ENCODE measurements at places on chromosomes 1 and 21.
A peak's percentile ranks its signal among the peaks of the same experiment; 100 is the strongest.

- DNase-seq: no peak
Observed at GRCh38 chr1:86478416-86479156, 9.9 kb downstream of the CLCA1 start.

- no peak for DNase-seq
Observed at GRCh38 chr1:41359211-41360073, 1.8 kb upstream of the FOXO6 start.

- DNase-seq: no peak
Observed at GRCh38 chr1:10968411-10968826, 44.0 kb upstream of the TARDBP start.

- DNase-seq: no peak
Observed at GRCh38 chr1:97636941-97637340, 283.9 kb downstream of the DPYD start.

- no peak for DNase-seq
Observed at GRCh38 chr21:34582506-34583150, 32.3 kb downstream of the RCAN1 start.

DNA sequence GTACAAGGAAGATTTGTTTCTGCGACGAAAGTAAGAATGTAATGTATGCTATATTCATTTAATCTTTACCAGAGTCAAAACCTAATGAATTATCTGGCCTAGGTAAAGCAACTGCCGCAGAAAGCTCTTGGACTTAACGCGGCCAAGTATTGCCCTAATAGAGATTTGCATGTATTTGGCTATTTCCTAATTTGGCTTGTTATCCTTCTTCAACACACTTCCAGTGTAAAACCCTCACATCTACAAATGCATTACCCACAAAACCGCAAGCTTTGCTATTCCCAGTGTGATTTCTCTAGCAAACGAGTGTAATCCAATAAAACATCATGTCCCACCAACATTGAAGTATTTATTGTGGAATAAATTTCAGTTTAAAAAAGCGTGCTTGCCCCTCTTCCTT lies 123.8 kb upstream of the LMO4 start:
- DNase-seq: no peak

- DNase-seq: no peak
Observed at GRCh38 chr1:163844459-163844858, 522.7 kb downstream of the NUF2 start.

GRCh38 chr1:102776071-102776470 lies 332.3 kb downstream of the COL11A1 start:
- DNase-seq: no peak

- DNase-seq: no peak
Observed at GRCh38 chr21:45576838-45577737, 34.8 kb upstream of the SLC19A1 start.

DNA sequence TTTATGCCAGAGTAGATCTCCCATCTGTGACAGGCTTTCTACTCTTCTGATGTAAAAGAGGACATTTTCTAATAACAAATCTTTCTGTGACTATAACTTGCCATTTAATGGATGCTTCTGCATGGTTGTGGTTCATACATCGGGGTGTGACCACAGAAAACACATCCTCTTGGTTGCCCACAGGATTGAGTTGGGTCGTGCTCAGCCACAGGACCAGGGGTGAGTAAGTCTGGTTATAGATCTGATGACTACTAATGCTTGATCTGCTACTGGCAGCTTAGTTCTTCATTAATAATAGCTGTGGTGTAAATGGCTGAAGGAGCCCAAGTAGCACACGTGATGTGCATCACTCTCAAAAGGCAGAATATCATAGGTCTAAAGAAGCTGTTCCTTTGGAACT lies 328.2 kb downstream of the RWDD3 start:
- no peak for DNase-seq

DNA sequence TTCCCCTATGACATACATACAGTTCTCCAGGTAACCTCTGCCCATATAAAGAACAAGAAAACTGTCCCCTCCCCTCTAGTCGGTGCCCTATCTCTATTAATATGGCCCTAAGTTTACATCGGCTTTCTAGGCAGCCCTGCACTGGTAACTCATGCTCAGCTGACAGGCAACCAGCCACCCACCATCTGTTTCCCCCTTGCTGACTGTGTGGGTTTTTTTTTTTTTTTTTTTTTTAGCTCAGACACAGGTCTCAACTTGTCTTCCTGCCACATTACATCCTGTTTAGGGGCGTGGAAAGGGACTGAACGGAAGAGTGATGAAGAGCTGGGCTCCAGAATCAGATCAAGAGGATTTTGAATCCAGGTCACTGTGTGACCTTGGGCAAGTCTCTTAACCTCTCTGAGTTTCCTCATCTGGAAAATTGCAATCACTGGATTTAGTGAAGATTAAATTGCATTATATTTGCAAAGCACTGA lies 14.0 kb downstream of the LAPTM5 start:
- peak; percentile 53 for DNase-seq

- no peak for DNase-seq
Observed at GRCh38 chr1:93021539-93022134, 57.4 kb upstream of the MTF2 start.

GRCh38 chr1:26353976-26354820 lies at the start of gene CRYBG2:
CRYBG2 (minus strand) TSS chr1:26354130; CDS start chr1:26346657, 7,473 bp downstream.
- DNase-seq: no peak

DNA sequence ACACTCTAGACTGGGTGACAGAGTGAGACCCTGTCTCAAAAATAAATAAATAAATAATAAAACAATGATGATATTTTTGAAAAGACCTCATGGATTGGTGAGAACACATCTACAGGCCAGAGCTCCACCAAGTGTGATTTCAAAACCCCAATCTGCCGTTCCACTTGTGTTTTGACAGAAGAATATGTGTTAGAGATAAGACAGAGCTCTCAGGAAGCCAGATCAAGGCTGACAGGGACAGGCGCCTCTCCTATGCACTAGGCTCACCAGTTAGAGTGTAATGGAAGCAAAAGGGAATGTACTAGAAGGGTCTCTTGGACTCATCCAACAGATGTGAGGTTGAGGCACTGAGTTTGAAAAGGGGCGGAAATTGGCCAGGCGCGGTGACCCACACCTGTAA lies 110.7 kb upstream of the ERRFI1 start:
- no peak for DNase-seq

- no peak for DNase-seq
Observed at GRCh38 chr1:5613900-5614299, 378.3 kb downstream of the NPHP4 start.

DNA sequence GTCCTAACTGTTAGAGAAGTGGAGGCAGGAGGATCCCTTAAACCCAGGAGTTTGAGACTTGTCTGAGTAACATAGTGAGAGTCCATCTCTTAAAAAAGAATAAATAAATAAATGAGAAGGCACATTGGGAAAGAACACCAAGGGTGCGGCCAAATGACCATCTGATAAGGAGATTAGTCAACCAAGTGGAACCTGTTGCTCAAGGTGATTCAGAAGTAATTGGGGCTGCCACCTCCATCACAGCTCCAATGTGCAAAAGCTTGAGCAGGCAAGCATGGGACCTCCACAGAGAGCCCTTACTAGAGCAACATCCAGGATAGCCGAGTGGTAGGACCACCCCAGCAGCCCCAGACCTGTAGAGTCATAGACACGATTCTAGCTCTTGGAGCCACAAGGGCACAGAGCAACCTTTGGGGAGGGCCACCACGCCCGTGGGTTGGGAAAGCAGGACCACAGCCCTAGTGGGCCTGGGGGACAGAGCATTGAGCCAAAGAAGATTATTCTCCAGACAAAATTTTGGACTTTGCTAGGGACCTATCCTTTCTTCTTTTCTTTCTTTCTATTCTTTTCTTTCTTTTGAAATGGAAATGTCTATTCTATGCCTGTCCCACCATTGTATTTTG lies 40.9 kb downstream of the KCNK1 start:
- no peak for DNase-seq

GRCh38 chr1:58966103-58966916 lies 182.5 kb upstream of the JUN start:
- DNase-seq: no peak

GRCh38 chr1:38896169-38896568 lies 14.8 kb upstream of the GJA9 start:
- no peak for DNase-seq

GRCh38 chr1:162570718-162571117 lies 9.2 kb downstream of the UAP1 start:
- DNase-seq: no peak

DNA sequence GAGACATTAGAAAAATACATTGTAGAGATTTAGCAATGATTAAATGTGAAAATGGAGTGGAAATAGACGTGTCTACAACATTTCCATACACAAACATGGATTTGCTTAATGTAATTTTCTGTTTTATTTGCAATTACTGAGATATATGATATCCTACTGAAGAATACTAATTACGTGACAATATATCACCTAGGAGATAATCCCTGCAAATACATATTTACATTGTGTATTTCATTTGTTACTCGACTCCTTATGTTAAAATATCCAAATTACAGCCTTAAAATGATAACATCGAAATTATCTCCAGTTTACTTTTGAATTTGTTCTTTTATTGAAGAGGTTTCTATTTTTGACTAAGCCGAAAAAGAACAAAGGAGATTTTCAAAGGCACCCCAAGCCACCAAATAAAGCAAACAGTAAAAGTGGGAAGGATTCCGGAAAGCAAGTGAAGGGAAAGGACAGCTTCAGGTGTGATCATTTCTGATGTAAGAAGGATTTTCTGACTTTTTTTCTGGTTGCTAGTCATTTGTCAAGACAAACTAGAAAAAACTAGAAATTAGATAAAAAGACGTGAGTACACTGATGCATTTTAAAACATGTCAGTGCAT lies 7.9 kb downstream of the LHX4 start:
- DNase-seq: no peak

DNA sequence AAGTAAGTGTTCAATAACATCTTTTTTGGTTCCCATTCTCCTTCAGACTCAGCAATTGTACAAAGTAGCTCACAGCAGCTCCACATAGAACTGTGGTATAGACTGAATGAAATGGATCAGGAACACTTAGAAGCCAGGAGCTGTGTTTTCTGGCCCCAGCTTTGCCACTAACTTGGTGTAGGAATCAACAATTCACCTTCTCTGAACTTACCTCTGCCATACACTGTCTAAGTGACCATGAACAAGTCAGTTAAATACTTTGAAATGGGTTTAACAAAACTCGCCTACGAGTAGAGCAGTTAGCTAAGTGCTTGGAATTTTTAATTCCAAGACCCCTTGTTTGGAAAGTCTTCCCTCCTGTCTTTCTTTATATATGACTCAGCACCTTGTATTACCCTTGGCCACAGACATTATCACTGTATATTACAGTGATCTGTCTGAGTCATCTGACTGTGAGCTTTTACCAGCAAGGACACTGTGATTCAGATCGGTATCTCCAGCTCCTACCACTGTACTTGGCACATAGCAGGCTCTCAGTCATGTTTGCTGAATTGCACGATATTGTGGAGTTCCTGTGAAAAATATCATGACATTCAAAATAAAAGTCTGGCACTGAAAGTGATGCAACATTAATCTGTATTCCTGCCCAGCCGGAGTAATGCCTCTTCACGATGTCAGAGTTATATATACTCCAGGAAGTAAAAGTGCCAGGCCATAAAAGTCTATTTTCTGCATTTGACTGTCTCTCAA lies 101.7 kb upstream of the BEND5 start:
- DNase-seq: no peak

- no peak for DNase-seq
Observed at GRCh38 chr1:221778535-221779142, 36.8 kb upstream of the DUSP10 start.

- DNase-seq: no peak
Observed at GRCh38 chr1:228868731-228869024, 133.4 kb downstream of the RHOU start.

- DNase-seq: no peak
Observed at GRCh38 chr1:160179336-160179735, 11.0 kb upstream of the CASQ1 start.

DNA sequence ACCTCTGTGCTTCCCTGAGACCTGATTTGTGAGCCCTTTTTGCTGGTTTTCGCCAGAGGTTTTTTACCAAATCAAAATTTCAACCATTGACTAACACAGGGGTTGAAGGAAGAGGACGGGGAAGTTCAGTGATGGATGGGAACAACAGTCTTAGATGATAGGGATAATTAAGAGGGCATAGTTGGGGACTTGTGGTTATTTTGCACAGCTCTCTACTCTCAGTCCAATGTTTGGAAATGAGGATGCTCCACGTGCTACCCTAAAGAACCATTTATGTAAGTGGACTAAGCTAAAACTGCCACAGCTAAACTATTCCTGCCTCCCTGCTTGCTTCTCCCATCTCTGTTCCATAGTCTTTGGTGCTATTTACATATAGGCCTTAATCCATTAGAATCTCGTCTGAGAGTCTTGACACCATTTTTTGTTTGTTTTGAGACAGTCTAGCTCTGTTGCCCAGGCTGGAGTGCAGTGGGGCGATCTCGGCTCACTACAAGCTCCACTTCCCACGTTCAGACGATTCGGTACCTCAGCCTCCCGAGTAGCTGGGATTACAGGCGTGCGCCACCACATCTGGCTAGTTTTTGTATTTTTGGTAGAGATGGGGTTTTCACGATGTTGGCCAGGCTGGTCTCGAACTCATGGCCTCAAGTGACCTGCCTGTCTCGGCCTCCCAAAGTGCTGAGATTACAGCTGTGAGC lies 684 bp upstream of the MCL1 start:
- no peak for DNase-seq

DNA sequence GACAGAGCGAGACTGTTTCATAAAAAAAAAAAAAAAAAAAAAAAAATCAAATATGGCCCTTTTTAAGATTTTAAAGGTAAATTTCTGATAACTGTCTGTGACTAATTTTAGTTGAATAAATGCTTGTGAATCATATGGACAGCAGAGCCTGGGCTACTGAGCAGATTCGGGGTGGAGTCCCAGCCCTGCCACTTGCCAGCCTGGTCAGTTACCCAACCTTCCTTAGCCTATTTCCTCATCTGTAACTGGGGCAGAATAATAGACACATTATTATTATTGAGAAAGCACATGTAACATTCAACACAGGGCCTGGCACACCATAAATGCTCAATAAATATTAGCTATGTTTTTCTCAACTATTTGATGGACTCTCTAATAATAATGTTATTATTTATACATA lies 11.2 kb upstream of the H3-3A start:
- no peak for DNase-seq

DNA sequence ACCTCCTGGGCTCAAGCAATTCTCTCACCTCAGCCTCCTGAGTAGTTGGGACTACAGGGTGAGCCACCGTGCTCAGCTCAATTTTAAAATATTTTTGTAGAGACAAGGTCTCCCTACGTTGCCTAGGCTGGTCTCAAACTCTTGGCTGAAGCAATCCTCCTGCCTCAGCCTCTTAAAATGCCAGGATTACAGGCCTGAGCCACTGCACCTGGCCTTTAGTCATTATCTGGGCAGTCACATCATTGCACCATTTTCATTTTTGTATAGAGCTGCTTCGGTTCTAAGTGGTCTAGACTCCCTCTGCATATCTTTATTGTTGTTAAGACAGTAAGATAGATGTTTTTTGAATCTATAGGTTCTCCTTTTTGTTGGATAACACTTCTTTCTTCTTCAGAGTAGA lies 39.9 kb downstream of the ATF3 start:
- no peak for DNase-seq

GRCh38 chr1:195733408-195733807 lies 874.8 kb downstream of the KCNT2 start:
- DNase-seq: no peak

- no peak for DNase-seq
Observed at GRCh38 chr1:110734133-110734680, 59.5 kb upstream of the KCNA3 start.

GRCh38 chr1:165845992-165846748 lies 18.8 kb downstream of the UCK2 start:
- no peak for DNase-seq

All from stimulated activated CD4-positive, alpha-beta T cell treated with anti-CD3 and anti-CD28 coated beads, Interleukin-1b, Interleukin-23, amount 100 ng/mL, for 1 hour (primary cell).